ENCODE measurements at places on chromosomes 5 and 9.

- DNase-seq: no peak
Measured at GRCh38 chr5:54624805-54625568, 107.4 kb downstream of the SNX18 start.

DNA sequence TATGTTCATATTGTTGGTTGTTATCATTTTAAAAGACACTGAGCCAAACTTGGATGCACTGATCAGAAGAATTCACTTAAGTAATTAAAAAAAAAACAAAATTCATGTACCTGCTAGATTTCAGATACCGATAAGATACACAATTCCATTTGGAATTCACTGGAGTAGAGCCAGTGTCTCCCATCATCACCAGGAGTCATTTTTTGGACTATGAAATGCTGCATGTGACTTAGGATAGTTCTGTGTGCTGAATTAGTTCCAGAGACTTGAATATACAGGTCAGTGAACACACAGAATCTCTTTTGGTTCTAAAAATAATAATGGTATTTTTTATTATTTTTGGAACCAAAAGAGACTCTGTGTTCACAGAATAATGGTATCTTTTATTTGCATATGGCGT is 482.6 kb upstream of the PIK3R1 start:
- no peak for DNase-seq

DNA sequence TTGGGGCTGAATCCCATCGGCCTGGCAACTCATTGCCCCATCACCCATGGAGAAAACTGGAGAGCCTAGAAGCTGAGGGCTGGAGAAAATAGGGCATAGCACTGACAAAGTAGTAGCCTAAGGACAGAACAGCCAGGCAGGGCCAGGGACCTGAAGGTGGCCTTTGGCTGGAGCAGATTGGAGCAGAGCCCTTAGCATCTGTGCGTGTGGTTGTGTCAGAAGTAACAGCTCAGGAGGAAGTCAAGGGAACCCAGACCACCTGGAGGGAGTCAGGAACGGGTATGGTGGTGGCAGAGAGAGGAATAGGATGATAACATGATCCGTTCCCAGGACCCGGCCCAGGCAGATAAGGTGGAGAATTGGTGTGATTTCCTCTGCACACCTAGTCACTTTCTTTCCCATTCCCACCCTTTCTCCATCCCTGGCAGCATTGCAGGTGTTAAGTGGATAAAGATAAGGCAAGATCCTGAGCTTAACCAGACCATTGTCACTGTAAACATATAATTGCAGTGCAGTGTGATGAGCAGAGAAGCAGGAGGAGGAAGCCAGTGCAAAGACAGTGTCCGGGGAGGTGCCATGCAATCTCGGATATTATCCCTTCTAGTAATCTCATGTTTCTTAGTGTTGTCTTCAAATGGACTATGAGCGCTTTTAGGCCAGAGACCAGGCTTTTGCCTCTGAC is 67.0 kb downstream of the NDFIP1 start:
- no peak for DNase-seq

DNA sequence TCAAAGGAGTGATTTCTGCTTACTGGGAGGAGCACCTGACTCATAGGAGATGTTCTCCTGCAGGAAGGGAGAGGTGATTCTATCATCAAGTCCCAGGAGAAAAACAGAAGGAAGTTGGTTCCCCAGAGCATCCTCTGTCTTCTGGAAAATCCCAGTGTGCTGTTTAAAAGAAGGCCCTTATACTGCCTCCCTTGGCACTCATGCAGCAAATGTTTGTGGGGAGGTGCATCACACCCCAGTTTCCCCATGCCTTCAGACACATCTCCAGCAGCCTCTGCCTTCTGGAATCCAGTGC is 63.1 kb downstream of the PPARGC1B start:
- no peak for DNase-seq

DNA sequence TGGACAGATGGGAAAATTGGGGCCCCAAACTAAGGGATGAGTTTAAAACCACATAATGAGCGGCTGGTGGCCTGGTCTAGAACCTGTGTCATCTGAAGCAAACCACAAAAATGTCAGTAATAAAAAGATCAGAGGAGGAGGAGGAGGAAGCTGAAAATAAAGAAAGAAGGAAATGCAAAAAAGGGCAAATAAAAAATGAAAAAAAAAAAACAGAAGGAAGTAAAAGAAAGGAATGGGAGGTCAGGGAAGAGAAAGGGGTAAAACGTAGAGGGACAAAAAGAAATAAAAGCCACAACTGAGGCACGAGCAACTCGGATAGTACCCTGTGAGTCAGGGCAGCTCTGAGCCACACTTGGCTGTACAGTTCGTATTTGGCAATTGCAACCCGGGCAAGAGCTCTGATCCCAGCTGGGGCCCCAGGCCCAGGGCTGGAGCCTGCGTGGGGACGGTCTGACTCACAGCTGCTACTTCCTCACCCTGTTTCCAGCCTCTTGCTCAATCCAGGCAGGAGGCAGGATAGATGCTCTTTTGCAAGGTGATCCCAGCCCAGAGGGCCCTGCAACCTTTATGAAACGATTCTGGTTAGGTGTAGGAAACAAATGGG is 137.9 kb upstream of the TRIM32 start:
- no peak for DNase-seq

- DNase-seq: no peak
Measured at GRCh38 chr5:157047898-157048297, 11.0 kb downstream of the HAVCR1 start.

- peak; percentile 33 for DNase-seq
Measured at GRCh38 chr5:502325-503079, 21.7 kb downstream of the SLC9A3 start.

- DNase-seq: no peak
Measured at GRCh38 chr5:115366223-115366622, 69.8 kb upstream of the CCDC112 start.

- no peak for DNase-seq
Measured at GRCh38 chr5:119067450-119067849, 3.4 kb upstream of the DMXL1 start.

- no peak for DNase-seq
Measured at GRCh38 chr9:121172726-121173487, 28.8 kb downstream of the RAB14 start.

- DNase-seq: no peak
Measured at GRCh38 chr5:134053314-134053839, 48.6 kb upstream of the VDAC1 start.

GRCh38 chr5:74188351-74189105 is 452.0 kb downstream of the ENC1 start:
- no peak for DNase-seq

- no peak for DNase-seq
Measured at GRCh38 chr5:178280631-178281030, 48.0 kb upstream of the PHYKPL start.
